T follicular helper cell (primary cell): ENCODE measurements at places on chromosomes 2 and 18.

GRCh38 chr18:1846640-1847039 lies 724.7 kb downstream of the METTL4 start:
- no peak for DNase-seq

GRCh38 chr2:166803373-166804000 lies 84.8 kb upstream of the XIRP2 start:
- no peak for DNase-seq

- DNase-seq: peak; percentile 93
Measured at GRCh38 chr2:96208143-96209010, at the start of gene STARD7. STARD7 (minus strand) TSS chr2:96208827; CDS start chr2:96208434, 393 bp downstream.

- DNase-seq: no peak
Measured at GRCh38 chr2:53576166-53576565, 191.4 kb upstream of the CHAC2 start.

DNA sequence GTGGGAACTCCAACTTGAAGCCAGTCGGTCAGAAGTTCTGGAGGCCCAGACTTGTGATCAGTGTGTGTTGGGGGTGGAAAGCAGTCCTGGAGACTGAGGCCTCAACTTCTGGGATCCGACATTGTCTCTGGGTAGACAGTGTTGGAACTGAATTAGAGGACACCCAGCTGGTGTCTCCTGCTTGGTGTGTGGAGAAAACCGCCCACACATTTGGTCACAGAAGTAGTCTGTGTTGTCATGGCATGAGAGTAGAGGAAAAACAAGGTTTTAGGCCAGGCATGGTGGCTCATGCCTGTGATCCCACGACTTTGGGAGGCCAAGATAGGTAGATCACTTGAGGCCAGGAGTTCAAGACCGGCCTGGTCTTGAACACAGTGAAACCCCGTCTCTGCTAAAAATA lies 51.5 kb downstream of the PUM2 start:
- DNase-seq: no peak

DNA sequence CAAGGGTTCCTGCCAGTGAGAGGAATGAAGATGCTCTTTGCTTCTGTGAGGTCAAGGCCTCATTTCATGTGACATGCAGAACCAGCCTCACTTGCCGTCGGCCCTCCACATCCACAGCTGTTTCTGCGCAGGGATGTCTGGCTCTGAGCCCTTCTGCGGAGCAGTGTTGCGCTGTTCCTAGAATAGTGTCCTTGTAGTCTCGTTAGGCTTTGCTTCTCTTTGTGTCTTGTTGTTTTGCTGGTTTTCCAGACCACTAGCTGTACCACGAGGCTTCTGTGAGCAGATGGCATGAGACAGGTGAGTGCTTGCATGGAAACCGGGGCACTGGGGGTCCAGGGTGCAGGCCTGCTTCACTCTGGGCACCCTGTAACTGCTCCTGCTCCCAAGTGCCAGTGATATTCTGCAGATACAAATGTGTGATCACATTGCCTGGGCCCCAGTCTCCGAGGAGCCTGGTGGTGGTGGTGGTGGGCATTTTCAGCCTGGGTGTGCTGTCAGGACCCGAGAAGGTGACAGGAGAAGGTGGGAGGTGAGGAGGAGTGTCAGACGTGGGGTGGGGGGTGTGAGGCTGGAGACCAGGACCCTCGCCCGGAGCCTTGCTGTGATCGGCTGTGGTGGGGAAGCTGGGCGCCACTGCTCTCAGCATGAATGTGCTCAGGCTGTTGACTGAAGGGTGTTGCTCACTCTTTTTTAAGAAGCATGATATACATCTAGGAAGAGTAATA lies 34.3 kb downstream of the LDLRAD4 start:
- DNase-seq: no peak

- DNase-seq: no peak
Measured at GRCh38 chr18:57957210-57957609, 86.8 kb upstream of the NEDD4L start.

GRCh38 chr2:147649998-147650397 lies 194.8 kb upstream of the ACVR2A start:
- no peak for DNase-seq

DNA sequence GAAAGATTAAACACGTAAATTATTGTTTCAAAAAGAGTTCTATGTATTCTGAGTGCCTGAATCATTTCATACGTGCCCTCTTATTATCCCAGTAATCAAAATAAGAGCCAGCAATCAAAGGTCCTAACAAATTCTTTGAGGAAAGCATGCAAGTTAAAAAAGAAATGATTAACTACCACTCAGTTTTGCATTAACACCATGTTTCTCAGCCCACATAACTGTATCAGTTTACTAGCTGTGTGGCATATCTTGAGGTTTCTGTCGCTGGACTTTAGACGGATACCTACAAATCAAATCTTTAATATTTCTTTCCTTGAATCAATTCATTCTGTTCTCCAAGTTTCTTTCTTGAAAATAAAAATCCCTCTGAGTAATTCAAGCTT lies 668.9 kb upstream of the CHAC2 start:
- DNase-seq: no peak

DNA sequence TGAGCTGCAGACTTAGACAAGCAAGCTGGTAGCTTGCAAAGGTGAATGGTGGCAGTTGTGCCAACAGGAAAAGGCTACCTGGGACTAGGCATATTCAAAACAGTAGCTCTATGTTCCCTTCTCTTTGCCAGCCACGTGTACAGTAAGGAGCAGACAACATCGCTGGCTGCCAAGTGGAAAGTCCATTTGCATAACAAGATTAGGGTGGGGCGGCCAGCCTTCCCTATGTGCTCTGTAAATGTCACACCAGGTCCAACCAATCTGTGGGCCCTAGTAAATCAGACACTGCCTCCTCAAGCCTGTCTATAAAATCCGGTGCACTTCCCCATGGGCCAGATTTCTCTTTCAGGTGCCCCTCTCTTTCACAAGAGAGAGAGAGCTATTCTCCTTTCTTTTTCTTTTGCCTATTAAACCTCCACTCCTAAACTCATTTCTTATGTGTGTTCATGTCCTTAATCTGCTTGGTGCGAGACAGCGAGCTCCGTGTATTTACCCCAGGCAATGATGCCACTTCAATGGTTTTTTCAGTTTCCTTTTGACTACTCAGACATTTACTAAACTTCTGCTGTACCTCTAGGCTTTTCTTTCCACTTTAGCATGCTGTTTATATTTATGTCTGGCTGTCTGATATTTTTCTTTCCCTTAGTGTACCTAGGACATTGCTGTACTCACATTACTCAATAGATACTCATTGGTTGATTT lies 297.4 kb upstream of the GCFC2 start:
- DNase-seq: no peak

DNA sequence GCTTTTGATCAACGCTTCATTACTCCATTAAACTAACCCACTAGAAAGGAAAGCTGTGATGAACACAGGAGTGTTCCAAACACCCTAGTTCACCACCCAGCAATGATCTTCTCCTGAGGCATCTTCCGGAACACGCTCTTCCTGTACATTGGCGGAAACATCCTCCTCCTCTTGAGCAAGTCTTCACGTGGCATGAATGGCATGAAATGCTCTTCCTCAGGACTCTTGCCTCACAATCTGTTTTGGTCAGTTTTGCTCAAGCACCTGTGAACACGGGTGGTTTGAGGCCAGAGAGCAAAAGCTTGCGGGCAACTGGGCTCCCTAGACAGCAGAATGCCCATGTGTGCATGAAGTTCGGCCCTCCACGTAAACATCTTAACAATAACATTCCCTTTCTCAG lies 734.2 kb upstream of the SALL3 start:
- no peak for DNase-seq

DNA sequence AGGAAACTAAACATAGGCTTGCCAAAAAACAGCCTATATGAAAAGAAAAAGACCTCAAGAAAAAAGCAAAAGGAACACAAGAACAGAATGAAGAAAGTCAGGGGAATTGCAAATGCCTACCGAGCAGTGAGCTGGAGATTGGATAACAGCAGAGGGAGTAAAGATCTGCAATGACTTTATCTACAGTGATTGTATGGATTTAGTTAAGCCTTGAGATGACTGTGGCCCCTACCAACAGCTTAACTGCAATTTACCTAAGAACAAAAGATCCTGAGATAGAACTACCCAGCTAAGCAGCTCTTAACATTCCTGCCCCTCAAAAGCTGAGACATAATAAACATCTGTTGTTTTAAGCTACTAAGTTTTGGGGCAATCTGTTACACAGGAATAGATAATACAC lies 20.5 kb downstream of the LNPK start:
- no peak for DNase-seq

DNA sequence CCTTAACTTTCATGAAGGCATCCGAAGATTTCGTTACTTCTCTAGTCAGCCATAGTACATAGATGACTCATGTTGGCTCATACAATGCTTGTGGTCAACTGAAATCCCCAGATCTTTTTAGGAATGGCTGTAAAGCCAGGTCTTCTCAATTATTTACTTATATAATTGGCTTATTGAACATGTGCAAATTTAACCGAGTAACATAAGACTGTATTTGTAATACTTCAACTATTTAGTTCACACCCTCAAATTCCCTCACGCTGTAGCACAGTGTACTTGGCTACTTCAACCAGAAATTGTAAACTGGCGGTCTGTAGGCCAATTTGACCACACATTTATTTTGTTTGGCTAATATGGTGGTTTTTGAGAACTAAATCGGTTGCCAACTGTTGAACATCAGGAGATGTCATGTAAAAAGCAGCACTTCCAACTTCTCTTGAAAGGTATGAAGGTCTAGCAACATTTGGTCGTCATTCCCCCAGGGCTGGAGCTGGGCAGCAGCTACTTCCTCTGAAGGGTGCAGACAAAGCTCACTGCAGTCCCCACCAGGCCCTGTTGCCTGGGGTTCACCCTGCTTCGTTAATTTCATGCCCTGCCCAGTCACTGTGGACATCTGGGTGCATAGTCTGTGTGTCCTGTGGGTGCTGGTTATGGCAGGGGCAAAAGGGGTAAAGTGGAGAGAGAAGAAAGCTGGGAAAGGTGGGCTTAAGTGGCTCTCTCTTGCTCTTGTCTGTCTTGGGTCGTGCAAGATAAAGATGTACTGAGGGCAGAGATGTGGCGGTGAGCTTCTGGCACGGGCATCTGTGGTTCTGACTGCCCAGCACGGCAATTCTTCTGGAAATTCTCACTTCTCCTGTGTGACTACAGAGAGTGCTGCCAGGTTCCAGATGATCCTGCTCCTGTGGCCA lies 3.2 kb upstream of the SH3RF3 start:
- DNase-seq: no peak

- DNase-seq: no peak
Measured at GRCh38 chr18:54769526-54770464, 58.5 kb upstream of the RAB27B start.

- no peak for DNase-seq
Measured at GRCh38 chr2:26522325-26522724, 44.4 kb upstream of the OTOF start.

GRCh38 chr2:38181806-38182491 lies 106.0 kb upstream of the CYP1B1 start:
- DNase-seq: no peak

- no peak for DNase-seq
Measured at GRCh38 chr2:227366769-227367426, 12.2 kb downstream of the TM4SF20 start.

DNA sequence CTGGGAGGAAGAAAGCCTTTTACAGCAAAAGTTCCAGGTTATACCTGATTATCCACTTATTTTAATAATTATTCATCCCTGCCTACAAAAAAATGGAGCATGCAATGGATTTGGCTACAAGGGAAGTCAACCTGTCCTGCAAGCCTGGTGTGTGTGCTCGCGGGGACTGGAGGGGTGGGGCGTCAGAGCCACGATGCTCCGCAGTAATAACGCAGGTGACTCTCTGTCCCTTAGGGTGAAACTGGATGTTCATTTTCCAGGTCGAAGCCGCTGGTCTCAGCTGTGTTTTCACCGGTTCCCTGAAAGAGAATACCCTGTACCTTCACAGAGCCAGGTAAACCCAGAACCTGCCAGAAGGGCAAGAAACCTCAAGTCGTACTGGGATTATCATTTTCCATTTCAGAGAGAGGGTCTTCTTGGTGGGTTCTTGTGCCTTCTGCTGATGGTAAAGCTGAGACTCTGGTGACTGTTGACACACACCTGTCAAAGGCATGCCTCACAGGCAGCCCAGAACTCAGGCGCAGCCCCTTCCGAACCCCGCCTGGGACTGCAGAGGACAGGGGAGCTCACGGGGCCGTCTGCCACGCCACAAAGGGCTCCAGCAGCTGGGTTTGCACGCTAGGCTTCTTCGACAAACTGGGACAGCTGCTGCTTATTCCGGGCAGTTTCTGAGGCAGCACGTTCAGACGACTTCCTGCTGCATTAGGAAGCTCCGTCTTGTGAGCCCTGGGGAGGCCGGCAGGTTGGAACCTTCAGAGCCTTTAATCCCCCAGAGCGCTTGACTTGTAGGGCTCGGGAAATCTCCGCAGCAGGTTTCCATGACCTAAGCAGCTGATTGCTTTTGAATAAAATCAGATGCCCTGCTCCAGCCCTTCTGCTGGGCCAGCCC lies 58.6 kb downstream of the KCNG2 start:
- no peak for DNase-seq

- no peak for DNase-seq
Measured at GRCh38 chr2:173571021-173571821, 216.5 kb downstream of the CDCA7 start.

- no peak for DNase-seq
Measured at GRCh38 chr2:182573553-182573952, 142.5 kb upstream of the DNAJC10 start.

DNA sequence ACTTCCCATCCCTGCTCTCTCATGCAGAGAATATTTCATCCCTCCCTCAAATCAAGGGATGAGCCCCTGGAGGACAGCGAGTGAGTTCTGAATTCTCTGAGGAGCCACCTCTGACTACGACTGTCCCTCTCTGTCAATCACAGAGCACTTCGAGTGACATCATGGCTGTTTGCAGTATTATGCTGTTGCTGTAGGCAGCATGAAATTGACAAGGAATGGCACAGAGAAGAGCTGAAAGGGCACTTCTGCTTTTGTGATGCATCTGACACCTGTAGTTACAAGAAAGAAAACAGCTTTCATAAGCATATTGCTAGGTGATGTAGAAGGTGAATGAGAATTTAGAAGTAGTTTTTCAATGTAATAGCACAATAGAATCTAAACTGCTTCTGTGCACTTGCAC lies 166.9 kb downstream of the ARHGAP15 start:
- DNase-seq: no peak

GRCh38 chr2:76447294-76447693 lies 736.6 kb upstream of the GCFC2 start:
- DNase-seq: no peak

GRCh38 chr2:12607971-12608370 lies 108.8 kb upstream of the TRIB2 start:
- no peak for DNase-seq

GRCh38 chr2:60414495-60415138 lies 138.8 kb downstream of the BCL11A start:
- no peak for DNase-seq
